ENCODE measurements at places on chromosomes 1 and 21.

DNA sequence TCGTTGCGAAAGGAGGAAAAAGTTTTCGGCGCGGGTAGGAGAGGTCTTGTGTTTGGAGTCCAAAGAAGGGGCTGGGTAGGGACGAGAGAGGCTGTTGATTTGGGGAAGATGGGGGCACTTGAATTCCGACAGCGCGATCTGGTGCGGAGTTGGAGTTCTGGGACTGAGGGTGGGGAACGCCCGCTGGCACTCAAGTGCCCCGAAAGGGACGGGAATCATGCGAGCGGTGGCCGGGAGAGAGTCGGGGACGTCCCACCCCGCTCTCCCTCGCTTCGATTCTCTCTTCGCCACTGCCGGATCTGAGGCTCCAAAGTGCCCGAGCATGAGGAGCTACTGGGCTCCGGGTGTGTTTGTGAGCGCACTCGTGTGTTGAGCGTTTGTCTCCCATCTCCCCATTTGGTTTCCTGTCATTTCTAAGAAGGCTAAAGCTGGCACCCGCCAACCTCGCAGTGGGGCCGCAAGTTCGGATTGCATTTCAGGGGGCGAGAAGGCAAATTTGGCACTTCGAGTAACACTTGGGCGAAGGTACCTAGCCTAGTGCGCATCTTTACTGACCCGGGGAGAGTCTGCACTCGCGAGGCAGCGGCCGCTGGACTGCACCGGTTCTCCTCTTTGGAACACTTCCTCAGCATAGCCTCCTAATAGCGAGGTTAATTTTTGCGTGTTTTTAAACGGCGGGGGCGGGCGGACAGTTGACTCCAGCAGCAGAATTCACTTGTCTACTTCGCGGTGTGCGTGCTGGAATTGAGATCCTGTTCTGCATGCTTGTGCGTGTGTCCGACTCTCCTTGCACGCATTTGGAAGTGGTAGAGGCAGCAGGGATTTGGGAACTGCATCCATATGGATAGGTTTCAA is 1.2 kb downstream of the CHRM3 start:
- no peak for DNase-seq

GRCh38 chr1:42427240-42427639 is 28.6 kb downstream of the ZMYND12 start:
- no peak for DNase-seq

DNA sequence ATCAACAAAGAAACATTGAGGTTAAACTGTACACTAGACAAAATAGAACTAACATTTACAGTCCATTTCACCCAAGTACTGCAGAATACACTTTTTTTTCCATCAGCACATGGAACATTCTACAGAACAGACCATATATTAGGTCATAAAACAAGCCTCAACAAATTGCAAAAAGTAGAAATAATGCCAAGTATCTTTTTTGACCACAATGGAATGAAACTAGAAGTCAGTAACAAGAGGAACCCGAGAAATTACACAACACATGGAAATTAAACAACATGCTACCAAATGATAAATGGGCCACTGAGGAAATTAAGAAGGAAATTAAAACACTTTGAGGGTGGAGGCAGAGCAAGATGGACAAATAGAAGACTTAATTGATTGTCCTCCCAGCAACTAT is 8.4 kb upstream of the C1orf185 start:
- DNase-seq = no peak

- no peak for DNase-seq
Observed at GRCh38 chr1:171566467-171566866, 55.6 kb upstream of the MYOCOS start.

GRCh38 chr21:43191971-43192370 is 23.2 kb downstream of the CRYAA start:
- DNase-seq = no peak

DNA sequence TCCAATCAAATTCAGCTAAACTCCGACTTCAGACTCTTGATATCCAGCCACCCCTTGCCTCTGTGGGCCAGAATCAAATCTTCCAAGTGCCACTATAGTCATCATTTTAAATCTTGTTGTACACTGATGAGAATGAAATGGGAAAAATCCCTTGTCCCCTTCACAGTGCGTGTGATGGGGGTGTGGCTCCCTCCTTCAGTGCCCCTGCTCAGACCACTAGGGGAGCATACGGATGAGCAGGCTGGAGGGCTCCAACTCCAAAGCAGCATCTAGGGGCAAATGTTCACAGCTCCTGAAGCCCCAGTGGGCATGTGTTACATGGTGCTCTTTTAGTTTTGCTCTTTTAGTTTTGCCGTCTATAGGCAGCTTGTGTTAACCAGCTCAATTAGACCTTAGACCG is 35.4 kb upstream of the HSD3B1 start:
- DNase-seq = no peak

- DNase-seq = no peak
Observed at GRCh38 chr1:216785737-216786136, 62.5 kb upstream of the ESRRG start.

DNA sequence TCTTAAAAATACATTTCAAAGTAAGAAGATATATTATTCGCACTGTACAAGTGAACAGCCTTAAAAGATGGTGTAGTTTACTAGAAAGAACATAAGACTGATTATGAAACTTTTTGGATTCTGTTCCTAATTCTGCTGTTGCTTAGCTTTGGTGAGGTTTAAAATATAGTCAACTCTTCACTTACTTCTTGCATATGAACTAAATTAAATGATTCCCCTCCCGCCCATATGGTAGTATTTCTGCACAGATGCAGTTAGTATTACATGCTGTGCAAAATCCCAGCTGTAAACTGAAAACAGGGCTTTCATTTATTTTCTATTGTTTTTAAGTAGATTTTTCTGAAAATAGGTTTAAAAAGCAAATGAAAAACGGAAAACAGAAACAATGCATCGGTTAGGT is 345.4 kb upstream of the NCAM2 start:
- DNase-seq = no peak

DNA sequence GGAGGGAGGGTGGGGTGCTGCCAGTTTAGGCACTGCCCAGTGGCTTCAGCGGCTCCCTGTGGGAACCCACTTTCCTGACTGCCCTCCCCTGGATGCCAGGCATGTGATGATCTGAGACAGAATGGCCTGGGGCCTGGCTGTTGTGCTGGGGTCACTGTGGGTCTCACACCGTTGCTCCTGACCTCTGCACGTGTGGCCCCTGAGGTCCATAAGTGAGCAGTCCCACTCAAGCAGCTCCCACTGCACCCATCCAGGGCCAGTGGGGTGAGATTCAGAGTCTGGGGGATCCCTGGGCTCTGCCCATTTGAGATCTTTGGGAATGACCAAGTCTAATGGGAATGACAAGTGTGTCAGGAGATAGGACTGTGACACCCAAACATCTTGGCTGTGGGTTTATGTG is 18.0 kb downstream of the PODN start:
- DNase-seq = no peak

DNA sequence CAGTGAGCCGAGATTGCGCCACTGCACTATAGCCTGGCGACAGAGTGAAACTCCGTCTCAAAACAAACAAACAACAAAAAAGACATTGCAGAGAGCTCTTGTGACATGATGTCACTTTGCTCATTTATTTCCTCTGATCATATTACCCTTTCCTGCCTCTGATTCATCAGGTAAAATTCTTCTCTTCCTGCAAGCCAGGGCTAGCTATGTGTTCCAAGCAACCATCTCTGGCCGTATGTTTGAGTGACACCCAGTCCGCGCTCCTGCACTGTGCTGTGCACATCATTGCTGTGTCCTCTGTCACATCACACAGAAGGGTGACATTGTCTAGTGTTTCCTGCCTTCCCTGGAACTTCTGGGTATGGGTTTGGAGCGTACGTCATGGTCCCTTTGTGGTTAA is 251.3 kb downstream of the PCP4 start:
- no peak for DNase-seq

DNA sequence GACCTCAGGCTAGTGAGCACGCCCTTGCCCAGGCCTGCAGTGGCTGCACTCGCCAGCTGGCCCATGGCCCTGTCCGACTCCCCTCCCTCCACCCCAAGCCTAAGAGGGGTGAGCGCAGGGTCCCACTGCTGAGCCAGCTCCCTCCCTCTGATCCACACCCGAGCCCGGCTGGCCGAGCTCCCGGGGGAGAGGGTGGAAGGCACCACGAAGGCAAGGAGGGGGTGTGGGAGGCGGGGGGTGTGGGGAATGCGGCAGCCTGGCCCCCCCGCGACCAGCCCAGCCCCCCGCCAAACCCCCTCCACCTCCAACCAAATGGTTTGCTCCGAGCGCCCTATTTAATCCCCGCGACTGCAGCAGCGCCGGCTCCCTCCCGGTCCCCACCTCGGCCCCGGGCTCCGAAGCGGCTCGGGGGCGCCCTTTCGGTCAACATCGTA is at the start of gene CADM3:
TSS of gene CADM3 (plus strand) at position 362 of the 434 bp plus-strand sequence. CDS start 151 bp downstream, outside the sequence.
- DNase-seq = no peak

DNA sequence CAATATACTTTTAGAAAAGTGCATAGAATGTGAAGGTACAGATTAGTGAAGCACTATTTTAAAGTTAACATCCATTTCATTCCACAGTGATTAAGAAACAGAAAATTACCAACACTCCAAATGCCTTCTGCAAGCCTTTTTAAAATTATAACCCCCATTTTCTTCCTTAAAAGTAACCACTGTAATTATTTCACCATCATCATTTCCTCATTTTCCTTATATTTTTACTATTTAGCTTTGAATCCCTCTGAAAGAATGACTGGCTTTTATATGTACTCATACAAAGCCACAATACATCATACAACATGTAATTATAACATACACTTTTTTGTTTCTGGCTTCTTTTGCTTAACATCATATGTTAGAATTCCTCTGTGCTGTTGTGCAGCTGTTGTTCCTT is 6.5 kb upstream of the NEGR1 start:
- DNase-seq = no peak
